Right lung (tissue), 10 donors: ENCODE measurements at places on chromosomes 7 and 10. TPM values are rescaled to one million over a fixed set of nuclear protein-coding genes. Genes with fewer than 3 reads are reported as not detected.

The TLL2 gene
- polyA plus RNA-seq = 0.21 TPM

The ELN gene
- 174 TPM for polyA plus RNA-seq

The RSPH10B2 gene
- 4.8 TPM for polyA plus RNA-seq

The TLX1 gene
- not detected for polyA plus RNA-seq

The DDC gene
- 9.3 TPM for polyA plus RNA-seq

The WDFY4 gene
- 4.5 TPM for polyA plus RNA-seq

The SYNPO2L gene
- polyA plus RNA-seq = 0.94 TPM

The DLX5 gene
- 15.7 TPM for polyA plus RNA-seq

The ZNF511 gene
- polyA plus RNA-seq = 39.4 TPM

The CYP2W1 gene
- 12.8 TPM for polyA plus RNA-seq

The RET gene
- 2.8 TPM for polyA plus RNA-seq

The ZNF365 gene
- polyA plus RNA-seq = 0.38 TPM

The UNC5B gene
- polyA plus RNA-seq = 21.0 TPM

The ARHGAP19 gene
- polyA plus RNA-seq = 36.8 TPM
